ENCODE measurements at places on chromosomes 1 and 21. TPM values are rescaled to one million over a fixed set of nuclear protein-coding genes. Genes with fewer than 3 reads are reported as not detected.

DNA sequence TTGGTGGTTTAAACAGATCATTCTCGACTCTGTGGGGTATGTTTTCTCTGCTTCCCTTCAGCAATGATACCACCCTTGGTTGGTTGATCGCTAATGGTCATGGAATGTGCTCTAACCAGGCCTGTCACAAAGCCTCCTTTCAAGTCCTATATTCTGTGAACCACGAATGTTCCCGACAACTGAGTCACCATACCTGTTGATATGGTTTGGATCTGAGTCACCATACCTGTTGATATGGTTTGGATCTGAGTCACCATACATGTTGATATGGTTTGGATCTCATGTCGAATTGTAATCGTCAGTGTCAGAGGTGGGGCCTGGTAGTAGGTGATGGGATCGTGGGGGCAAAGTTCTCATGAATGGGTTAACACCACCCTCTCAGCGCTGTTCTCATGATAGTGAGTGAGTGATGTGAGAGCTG is 10.2 kb upstream of the CAMK2N1 start:
- H3K4me3 ChIP-seq, result no peak overlapping the region
- peaks cover 2% of the 10 kb centered on the region for H3K27me3 ChIP-seq
- no peaks in the 10 kb centered on the region for H3K4me1 ChIP-seq
- H3K27ac ChIP-seq, result no peak overlapping the region
- DNase-seq, result no peak
- H3K36me3 ChIP-seq, result peaks cover 11% of the 10 kb centered on the region

DNA sequence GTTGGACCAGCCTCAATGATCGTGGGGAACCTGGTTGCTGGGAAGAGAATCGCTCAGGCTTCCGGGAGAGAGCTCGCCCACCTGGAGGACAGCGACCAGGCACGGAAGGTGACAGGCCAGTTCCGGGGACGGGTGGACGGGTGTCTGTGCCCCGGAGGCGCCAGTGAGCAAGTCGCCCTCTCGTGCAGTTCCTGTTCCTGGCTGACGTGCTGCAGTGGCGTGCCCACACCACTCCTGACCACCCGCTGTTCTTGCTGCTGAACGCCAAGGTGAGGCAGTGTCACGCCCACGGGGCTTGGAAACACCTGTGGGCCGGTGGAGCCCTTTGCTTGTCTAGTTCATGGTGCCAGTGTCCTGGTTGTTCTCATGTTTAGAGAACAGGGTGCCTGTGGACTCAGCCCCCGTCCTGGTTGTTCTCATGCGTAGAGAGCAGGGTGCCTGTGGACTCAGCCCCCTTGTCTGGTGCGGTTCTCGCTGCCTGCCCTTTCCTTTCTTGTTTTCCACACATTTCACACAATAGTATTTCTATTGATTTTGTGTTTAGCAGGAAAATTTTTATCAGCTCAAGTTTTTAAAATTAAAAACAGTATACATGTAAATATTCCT is 53.1 kb downstream of the S100B start:
- no peak overlapping the region for H3K27ac ChIP-seq
- H3K27me3 ChIP-seq, result no peaks in the 10 kb centered on the region
- H3K4me3 ChIP-seq, result no peak overlapping the region
- no peaks in the 10 kb centered on the region for H3K4me1 ChIP-seq
- no peak for DNase-seq

DNA sequence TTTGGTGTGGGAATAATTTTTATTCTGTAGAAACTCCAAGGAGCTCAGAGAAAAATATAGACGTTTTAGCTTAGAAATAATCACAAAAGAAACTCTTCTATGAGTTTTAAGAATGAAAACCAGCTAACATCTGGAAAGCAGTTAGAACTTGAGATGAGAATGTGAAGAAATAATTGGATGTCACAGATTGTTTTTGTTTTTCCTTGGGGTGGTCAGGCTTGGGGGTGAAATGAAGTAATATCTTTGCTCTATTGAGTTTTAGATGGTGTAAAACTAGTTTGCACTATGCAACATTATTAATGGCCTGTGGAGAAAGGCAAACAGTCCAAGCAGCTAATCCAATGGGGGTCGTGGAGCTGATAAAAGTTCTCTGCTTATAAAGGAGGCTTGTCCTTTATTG is 101.2 kb downstream of the FMN2 start:
- no peak overlapping the region for H3K4me3 ChIP-seq
- peaks cover 26% of the 10 kb centered on the region for H3K27me3 ChIP-seq
- no peaks in the 10 kb centered on the region for H3K36me3 ChIP-seq
- no peak overlapping the region for H3K27ac ChIP-seq

GRCh38 chr1:49051647-49052046 is 275.0 kb upstream of the BEND5 start:
- no peaks in the 10 kb centered on the region for H3K4me1 ChIP-seq
- H3K27ac ChIP-seq, result no peak overlapping the region
- H3K36me3 ChIP-seq, result no peaks in the 10 kb centered on the region
- no peaks in the 10 kb centered on the region for H3K27me3 ChIP-seq
- DNase-seq, result no peak

GBP7 gene
- not detected for total RNA-seq

ADAMTS4 gene
- total RNA-seq, result 6.8 TPM
